Hindlimb muscle (tissue), 1 donor: ENCODE measurements at places on chromosomes 4 and X.

DNA sequence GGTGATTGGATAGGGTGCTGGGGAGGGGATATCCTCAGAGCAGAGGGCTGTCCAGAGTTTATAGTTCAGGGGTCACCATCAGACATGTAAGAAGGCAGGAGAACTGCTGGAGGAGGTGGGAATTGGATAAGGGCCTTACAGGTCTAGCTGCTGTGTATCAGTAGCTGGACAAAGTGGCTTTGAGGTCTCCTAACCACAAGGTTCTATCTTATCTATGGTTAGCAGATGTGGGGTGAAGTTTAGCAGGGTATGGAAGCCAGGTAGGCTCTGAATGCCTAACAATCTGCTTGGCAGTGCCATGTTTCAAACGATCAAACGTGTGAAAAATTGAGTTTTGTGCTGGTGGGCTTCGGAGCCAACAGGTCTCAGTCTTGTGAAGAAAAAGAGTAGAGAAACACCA, 32.1 kb upstream of the MAGEA8 start:
- no peak for DNase-seq

- peak; percentile 19 for DNase-seq
Observed at GRCh38 chrX:109384699-109385098, 97.2 kb downstream of the GUCY2F start.

GRCh38 chr4:15656038-15656470, 897 bp upstream of the FBXL5 start:
- no peak for DNase-seq

GRCh38 chr4:139609647-139610046, 53.6 kb upstream of the SETD7 start:
- no peak for DNase-seq

DNA sequence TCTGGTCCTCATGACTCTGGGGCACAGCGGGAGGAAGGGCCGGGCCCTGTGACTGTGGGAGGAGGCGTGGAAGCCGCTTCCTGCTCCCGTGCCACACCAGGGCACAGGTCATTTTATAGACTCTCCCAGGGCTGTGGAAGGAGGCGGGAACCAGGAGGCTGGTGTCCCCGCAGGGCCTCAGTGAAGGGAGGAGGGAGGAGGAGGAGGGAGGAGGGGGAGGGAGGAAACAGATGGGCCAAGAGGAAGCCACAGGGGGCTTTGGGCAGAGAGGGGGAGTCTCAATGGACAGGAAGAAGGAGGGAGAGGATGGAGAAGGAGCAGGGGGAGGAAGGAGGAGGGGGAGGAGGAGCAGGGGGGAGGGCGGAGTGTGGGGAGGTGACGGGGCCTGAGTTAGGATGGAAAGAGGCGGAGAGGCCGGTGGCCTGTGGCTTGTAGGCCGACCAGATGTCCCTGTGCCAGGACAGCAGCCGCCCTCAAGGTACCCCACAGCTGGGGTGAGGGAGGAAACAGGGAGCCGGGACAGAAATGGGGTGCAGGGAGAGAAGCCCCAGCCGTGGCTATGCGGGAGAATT, 6.2 kb upstream of the PLCXD1 start:
- DNase-seq, result peak; percentile 34

DNA sequence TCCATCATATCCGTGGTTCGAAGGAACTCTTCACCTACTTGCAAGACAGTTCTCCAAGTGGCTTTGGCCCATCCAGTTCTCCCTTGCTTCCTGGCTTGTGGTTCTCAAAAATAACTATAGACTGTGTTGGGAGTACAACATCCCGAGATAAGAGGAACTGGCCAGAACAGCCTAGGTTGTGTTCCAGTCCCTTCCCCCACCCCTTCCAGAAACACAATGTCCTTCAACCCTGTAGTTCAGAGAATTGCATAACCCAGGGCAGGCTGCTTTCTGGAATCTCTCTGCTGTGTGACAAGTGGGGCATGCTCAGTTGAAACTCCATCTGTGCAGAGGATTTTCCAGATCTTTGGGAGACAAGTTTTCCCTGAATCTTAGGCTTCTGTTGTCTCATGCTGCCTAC, 206.5 kb downstream of the PCDH10 start:
- DNase-seq, result no peak

DNA sequence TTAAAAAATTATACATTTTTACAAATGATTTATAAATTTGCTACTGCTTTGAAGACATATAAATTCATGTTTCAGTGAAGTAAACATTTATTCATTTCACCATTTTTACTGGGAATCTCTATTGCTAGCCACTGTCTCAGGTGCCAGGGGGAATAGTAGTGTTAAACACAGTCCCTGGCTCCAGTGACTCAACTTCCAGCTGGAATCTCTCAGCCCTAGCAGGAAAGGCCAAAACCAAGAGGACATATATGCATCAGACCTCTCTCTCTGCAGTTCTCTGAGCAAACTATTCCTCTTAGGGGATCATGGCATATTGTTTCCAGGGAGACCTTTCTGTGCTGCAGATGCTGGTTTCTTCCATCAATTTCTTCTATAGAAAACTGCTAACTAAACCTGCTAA, 1009.0 kb upstream of the LCORL start:
- no peak for DNase-seq

DNA sequence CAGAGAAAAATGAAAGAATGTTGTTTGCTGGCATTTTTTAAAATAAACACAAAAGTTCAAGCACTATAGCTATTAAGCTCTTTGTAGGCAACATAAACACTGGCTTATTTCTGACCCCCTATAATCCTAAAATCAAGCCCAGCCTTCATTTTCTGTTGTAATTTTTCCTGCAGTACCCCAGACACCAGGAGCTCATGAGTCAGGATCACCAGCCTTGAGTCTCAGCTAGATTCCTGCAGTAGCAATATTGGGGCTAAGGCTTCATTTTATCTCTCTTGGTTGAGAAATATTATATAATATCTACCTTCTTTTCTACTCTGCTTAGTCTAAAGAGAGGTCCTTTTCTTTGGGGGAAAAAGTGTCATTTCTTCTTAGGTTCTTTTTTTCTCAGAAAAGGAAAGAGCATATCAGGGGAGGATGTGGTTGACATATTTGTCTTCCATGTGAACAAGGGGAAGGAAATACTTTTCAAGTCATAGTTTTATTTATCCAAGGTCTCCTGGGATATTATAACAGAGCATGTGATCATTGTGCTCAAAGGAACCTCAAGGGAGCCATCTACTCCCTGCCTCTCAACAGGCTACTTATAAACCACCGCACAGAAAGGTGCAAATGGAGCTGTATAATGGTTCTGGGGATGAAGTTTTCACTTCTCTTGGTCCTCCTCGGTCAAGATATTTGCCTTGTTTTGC, 678.3 kb upstream of the NR3C2 start:
- no peak for DNase-seq

DNA sequence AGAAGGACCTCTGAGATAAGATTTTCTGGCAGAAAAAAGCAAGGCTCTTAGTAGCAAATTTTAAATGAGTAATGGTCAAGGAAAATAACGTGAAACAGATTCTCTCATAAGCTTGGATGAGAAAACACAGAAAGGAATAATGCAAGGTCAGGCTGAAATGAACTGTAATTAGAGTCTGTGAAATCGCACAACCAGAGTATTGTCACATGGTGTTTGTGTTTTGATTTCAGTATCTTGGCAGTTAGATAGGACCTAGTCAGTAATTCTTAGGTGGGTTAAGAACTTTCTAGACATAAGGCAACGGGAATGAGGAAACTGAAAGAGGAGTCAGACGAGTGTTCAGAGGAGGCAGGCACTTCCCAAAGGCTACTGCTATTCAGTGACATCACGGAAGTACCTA, 34.6 kb downstream of the LIMCH1 start:
- DNase-seq, result no peak

DNA sequence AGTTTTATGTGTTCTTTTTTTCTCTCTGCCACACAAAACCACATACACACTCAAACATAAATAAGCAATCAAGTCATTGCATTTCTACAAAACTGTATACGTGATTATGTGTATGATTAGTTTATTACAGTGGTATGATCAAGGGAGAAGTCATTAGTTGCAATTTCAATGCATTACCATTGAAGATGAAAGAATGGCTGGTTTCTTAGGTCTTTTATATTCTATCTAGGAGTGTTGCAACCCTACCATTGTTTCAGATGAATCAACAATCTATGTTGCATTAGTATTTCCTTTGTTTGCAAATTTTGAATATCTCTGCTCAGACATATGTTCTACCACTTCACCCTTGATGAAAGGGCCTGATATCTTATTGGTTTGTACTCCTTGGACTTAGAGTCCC, 6.8 kb downstream of the ANXA3 start:
- DNase-seq, result no peak

DNA sequence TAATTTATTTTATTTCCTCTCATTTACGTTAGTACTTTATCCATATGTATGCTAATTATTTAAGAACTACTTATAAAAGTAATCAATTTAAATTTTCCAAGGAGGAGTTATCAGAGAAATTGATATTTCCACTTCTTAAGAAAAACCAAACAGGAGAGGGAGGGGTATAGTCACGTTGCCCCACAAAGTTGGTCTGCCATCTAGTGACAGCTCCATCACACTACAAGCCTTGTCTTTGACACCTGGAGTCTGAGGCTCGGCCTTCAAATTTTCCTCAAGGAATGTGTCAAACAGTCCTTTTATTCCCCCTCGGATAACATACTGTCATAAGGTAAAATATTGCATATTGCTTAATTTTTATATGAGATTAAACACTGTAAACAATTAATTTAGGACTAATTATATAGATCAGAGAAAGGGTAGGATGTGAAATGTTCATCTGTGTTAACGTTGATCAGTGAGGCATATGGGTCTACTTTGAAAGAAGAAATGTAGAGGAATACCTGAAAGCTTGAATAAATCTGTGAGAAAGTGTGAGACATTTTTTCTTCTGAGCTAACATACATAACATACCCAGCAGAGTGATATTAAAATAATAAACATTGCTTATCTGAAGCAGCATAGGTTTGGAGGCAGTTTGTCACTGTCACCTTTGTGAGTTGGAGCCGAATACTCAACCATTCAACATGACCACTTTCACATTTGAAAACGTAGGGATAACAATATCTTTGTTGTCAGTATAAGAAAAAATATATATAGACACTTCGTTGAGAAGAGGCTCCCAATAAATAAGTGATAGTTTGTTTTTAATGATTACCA, 114.4 kb downstream of the GLRA3 start:
- DNase-seq, result no peak

DNA sequence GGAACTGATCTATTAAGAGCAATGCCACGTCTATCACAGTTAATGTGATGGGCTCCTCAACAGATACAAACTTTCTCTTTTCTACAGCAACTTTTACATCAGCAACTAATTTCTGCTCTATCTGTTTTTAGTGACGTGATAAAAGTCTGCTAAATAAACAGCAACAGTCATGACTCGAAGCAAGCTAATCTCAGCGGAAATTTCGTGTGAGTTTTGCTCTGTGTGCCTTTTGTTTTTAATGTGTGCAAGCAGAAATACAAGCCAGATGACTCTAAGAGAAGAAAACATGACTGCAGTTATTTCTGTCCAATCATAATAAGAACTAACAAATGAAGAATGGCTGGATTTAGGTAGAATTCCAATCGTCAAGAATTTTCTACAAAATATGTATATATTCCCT, 214.3 kb downstream of the LDB2 start:
- no peak for DNase-seq

GRCh38 chrX:138270931-138271330, 440.6 kb downstream of the FGF13 start:
- DNase-seq, result no peak

DNA sequence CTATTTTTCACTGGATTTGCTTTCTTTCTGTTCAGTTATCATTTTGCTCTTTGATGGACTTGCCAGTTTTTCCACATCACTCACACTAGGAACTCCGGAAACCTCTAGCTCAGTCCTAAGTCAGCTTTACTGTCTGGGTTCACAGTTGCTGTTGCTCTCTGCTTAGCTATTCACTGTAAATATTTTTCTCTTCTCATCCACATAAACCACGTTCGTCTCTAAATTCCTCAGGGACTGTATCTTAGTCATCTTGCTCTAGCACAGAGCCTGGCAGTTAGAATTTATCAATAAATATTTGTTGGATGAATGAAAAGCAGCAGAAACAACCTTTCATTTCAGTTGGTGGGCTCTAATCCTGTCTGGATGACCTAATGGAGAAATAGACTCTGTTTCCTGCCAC, 119.4 kb upstream of the DMD start:
- no peak for DNase-seq

- no peak for DNase-seq
Observed at GRCh38 chr4:26721685-26722084, 137.8 kb downstream of the TBC1D19 start.

GRCh38 chrX:25548811-25549210, 533.0 kb upstream of the ARX start:
- DNase-seq, result no peak

DNA sequence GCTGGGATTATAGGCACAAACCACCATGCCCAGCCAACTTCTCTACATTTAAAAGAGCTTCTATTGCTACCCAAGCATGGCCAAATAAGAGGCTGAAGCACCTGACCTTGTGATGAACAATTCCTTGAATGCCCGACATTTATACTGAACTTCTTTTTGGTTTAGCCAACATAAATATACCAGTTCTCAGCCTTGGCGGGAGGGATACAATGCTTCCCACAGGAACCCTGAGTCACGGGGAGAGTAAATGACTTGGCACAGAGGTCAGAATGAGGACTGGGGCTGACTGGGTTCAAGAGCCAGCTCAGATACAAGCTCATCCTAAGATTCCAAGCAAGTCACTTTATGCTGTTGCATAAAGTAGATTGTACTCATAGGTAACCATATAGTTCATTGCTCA, 6.1 kb downstream of the HOPX start:
- no peak for DNase-seq

DNA sequence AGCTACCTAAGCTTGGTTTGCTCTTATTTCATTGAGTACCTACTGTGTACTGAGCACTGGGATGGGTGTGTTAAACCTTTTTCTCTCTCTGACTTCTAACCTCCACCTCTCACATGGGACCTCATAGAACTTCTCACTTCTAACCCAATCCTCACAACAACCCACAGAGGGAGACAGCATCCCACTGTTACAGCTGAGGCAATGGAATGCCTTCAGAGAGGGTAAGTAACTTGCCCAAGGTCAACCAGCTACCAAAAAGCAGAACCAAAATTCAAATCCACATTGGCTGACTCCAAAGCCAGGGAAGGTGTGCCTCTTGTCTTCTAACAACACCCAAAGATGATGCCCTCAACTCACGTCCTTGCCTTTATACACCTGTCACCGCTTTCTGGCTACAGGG, 5.4 kb downstream of the SEL1L3 start:
- DNase-seq, result no peak

DNA sequence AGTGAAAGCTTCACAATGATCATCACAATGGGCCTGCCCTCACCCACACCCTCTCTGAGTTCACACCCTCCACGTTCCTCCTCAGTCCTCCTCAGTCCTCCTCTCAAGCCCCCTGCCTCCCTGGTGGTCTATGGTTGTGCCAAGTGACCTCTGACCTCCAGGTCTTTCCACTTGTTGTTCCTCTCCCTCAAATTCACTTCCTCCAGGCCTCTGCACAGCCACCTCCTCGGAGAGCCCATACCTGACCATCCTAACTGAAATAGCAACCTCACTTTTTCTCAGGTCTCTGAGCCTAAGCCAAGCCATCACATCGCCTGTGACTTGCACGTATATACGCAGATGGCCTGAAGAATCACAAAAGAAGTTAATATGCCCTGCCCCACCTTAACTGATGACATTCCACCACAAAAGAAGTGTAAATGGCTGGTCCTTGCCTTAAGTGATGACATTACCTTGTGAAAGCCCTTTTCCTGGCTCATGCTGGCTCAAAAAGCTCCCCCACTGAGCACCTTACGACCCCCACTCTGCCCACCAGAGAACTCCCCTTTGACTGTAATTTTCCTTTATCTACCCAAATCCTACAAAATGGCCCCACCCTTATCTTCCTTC, 293.4 kb upstream of the TENM3 start:
- no peak for DNase-seq
